NCI-H774 (cell line): ENCODE measurements at places on chromosomes 13 and 19.
A peak's percentile ranks its signal among the peaks of the same experiment; 100 is the strongest.

DNA sequence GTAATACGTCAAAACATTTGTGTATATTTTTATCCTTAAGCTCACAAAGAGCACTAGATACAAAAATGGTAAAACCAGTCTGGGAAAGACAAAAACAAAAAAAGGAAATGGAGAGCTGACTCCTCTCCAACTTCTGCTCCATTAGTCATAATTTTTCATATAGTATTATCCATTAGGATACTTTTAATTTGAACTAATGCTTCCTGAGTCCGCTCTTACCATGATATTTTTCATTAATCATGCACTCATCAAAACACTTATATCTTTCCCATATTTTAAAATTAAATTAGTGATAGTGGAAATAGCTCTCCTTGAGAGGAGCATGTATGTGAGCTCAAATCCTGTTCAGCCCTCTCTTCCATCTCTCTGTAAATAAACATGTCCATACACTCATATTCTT, 1093.0 kb upstream of the MIR17HG start:
- DNase-seq: no peak

GRCh38 chr19:36850559-36851442, at the start of gene ZNF345:
TSS of gene ZNF345 (plus strand) at chr19:36850876. CDS start at chr19:36876831, 25,955 bp downstream.
- peak; percentile 90 for DNase-seq

DNA sequence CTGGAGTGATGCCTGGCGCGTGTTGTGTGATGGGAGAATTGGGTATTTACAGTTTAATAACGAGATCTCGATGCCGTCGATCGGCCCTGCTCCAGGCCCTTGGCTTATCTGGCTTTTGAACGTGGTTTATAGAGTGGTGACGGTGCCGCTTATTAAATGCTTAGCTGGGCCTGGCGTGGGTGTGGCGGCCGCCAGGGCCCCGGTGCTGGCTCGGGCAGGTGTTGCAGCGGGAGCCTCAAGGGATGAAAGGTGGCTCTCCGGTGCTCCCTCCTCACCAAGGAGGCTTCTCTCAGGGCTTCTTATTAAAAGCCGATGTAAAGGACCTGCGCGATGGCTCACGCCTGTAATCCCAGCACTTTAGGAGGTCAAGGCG, 173.8 kb downstream of the KDM4B start:
- peak; percentile 4 for DNase-seq

DNA sequence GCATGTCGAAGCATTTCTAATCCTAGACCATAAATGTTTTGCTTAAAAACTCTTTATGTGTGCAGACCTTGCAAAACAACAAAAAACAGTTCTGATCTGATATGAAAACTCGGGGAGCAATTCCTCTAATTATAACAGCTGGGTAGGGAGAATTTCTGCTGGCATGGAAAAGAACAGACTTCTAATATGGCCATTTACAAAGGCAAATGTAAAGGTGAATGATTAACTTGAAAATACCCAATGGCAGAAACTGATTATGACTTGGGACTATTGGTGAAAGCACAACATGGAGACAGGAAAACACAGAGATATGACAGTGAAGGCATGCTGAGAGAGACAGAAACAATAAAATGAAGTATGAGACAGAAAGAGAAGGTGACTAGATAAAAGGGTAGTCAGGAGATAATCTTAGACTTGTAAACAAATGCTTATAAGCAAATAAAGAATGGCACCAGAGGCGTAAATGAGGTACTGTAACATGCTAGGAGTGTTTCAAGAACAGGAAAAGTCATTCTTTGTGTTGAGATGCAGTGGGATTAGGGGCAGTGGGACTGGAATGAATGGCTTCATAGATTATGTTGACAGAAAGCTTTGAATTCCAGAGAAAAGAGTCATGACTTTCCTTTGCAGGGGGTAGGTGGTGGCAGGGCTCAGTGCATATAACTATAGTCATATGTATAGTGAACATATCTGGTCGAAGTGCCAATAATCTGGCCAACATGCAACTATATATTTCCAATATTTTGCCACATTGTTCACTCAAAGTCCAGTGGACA, 393.0 kb downstream of the ITGBL1 start:
- no peak for DNase-seq

DNA sequence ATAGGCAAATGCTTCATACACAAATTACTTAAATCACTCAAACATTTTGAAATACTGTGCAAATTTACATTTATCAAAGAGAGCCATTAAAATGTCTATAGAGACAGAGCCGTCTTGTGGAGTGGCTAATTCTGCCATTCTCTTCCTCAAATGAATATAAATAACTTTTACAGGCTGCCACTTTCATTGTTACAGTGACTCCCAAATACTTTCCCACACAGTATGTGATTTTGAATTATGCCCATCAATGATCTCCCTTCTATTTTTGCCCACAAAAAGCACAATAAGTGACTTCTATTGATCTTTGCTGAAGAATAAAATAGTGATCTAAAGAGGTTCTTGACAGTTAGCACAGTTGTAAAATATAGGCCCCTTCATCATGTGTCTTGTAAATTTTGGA, 1244.9 kb downstream of the PCDH17 start:
- DNase-seq: no peak

DNA sequence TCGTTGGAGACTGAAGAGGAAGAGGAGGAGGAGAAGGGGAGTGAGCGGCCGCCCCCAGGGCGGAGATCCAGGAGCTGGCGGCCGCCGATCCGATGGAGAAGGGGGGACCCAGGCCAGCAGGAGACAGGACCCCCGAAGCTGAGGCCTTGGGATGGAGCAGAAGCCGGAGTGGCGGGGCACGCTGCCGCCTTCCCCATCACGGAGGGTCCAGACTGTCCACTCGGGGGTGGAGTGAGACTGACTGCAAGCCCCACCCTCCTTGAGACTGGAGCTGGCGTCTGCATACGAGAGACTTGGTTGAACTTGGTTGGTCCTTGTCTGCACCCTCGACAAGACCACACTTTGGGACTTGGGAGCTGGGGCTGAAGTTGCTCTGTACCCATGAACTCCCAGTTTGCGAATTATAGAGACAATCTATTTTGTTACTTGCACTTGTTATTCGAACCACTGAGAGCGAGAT, 1.8 kb downstream of the GADD45B start:
- DNase-seq: no peak

GRCh38 chr19:49331616-49332055, 3.6 kb upstream of the CD37 start:
- no peak for DNase-seq

GRCh38 chr13:46334035-46334822, 52.8 kb downstream of the RUBCNL start:
- no peak for DNase-seq

DNA sequence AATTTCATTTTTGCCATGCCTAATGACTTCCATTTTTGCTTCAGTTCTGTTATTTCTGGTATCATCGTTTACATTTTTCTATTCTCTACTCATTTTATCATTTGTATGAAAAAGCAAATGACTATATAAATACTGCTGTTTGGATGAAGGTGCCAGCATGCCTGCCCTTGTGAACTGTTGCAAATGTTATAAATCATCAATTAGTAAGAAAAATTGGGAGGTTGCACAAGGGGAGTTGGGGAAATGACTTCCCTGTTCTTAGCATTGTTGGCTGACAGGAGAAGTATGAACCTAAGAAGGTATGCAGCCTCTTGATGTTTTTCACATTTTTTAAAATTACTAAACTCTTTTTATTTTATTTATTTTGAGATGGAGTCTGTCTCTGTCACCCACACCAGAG, 15.1 kb downstream of the SAFB start:
- no peak for DNase-seq

DNA sequence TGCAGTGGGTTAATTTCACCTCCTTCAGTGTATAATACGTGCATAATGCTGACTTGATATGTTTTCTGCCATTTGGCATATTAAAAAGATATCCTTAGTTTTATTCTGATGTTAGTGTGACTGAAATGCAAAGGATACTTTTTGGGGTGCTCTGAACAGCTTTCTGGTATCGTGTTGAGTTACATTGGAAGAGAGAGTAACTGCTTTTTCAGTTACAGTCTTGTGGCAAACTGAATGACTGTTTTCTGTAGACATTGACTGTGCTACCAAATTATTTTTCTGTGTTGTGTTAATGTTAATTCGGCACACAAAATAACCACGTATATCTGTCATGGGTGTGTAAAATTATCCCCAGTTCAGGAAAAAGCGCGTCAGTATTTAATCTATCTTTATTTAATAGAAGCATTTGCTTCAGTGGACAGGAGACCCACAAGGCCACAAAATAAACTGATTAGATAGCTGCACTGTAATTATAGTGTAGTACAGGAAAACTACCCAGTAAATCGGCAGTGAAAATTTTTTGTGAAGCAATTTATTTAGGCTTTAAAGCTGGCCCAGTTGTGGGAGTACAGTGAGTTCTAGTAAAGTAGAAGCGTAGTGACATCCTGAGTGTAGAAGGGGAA, 2.5 kb downstream of the URI1 start:
- no peak for DNase-seq
